ENCODE measurements at places on chromosomes 6 and 20.

- no peak for DNase-seq
Observed at GRCh38 chr20:45404438-45404837, 3.7 kb upstream of the DBNDD2 start.

DNA sequence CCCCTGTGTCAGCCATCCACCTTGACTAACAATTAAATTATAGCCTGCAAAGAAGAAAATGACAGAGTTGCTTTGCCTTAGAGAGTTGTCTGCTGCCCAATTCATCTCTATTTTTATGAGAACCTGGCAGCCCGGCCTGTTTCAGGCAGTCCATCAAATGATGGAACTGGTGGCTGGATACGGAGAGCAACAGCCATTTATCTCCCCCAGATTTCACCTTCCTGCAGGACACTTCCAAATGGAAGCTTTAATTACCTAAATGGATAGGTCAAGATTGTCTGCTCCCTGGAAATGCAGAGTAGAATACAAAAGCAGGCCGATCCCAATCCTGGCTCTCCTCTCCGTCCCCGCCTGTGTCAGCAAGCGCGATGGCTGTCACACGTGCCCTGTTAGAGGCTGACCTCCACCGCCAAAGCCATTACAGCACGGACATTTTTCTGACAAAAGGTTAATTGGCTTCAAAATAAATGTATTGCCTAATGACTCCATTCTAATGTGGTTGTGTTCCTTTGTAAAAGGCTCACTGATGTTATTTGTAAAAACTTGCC, 86.7 kb downstream of the PACRG start:
- no peak for DNase-seq

DNA sequence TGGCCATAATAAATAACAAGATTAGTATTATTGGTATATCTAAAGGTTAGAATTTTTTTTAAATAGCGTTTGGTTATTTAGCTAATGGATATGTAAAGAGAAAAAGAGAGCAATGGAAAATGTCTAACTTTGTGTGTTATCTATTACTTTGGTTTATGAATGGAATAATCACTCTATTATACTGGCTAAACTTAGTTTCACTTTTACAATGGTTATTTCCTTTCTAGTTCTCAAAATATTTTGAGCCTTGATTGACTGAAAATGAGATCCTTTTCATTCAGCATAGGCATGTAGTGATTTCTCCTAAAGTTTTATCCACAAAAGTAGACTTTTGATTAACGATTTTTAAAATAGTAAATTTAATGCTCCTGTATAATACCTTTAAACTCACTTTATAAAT, 51.6 kb upstream of the MLIP start:
- no peak for DNase-seq

- DNase-seq, result no peak
Observed at GRCh38 chr6:73258721-73259120, 4.3 kb downstream of the KHDC1 start.

DNA sequence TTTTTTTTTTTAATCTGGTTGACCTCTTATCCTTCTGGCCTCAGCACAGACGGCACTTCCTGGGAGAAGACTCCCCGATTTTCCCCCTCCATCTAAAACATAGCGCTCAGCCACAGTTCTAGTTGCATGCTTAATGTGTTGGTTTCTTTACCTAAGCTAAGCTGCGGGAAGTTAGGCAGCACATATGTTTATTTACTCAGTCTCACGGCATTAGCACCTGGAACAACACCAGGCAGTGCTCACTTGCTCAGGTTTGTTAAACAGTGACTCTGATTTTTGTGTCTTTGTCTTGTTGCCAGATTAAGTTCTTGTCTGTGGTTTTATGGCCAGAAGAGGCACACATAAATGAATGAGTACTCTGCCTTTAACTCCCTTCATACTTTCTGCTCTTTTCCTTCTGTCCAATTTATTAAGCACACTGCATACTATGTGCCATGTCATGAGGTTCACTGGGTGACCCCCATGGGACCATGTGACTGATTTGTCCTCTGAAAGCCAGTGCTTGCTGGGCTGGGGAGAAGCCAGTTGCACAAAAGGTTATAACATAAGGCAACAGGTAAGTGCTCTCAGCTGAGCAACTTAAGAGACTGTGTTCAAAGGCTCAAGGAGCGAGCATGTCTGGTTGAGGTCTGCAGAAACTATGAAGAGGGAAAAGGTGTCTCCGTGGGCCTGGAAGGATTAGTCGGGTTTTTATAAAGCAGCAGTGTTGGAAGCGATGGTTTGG, 93.6 kb downstream of the RPP40 start:
- no peak for DNase-seq

DNA sequence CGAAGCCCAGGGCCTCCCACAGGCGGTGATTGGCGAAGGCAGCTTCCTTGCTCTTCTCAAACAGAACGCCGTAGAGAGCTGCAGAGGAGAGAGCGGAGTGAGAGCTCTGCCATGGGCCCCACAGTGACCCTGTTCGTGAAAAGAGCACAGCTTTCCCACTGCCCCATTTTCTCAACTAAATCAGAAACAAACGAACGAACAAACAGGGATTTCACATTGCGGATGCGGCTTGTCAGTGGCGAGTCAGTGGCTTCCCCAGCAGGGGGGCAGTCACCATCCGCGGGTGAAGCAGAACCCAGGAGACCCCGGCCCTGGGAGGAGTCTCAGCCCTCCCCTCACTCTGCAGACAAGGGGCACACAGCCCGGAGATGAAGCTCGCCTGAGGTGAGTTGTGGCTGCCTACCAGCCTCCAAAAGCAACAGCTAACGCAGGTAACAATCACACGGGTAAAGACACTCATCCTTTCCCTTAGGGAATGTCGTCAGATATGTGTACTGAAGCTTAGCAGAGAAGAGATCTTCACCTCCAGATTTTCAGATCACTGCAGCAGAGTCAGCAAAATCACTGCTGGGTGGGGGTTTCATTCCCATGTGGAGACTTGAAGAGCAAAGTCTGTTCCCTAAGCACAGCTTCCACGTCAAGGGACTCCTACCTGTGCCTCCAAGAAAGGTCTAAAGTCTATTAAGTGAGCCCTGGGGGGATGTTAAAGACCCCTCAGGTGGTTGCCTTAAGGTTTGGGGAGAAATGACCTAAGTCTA, 51.2 kb upstream of the GPR31 start:
- no peak for DNase-seq

DNA sequence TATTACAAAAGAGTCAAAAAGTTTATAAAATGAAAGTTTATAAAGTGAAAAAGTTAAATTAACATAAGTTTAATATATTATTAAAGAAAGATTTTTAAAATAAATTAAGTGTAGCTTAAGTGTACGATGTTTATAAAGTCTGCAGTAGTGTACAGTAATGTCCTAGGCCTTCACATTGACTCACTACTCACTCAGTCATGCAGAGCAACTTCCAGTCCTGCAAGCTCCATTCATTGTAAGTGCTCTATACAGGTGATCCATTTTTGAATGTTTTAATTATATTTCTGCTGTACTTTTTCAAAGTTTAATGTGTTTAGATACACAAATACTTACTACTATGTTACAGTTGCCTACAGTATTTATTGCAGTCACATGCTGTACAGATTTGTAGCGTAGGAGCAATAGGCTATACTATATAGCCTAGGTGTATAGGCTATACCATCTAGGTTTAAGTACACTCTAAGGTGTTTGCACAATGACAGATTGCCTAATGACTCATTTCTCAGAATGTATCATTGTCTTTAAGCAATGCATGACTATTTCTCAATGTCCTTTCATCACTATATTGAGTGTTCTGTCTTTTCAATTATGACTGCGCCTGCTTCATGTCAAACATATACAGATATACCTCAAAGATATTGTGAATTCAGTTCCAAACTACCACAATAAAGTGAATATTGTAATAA, 1110.3 kb upstream of the MAP3K7 start:
- DNase-seq, result no peak

GRCh38 chr20:3651204-3651962, 11.8 kb downstream of the GFRA4 start:
- DNase-seq, result no peak

DNA sequence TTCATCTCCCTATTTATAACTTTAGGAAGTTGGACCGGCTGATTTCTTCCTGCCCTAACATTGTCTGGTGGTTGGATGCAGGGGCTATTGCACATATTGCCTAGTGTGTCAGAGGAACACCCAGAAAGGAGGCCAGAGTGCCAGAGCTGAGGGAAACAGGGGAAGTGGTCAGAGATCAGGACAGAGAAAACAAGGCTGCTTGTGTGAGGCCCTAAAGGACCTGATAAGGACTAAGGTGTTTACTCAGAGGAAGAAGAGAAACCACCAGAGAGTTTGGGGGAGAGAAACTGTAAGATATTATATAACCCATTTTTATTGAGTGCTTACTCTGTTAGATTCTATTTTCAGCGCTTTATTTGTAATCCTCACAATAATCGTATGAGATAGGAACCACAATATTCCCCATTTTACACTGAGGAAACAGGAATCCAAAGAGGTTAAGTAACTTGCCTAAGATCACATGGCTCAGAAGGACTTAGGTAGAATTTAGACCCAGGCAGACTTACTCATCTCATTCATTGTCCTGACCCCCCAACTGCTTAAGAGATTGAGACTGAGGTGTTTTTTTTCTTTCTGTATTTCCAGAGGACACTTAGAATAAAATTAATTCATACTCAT, 54.0 kb upstream of the REV3L start:
- peak; percentile 17 for DNase-seq

DNA sequence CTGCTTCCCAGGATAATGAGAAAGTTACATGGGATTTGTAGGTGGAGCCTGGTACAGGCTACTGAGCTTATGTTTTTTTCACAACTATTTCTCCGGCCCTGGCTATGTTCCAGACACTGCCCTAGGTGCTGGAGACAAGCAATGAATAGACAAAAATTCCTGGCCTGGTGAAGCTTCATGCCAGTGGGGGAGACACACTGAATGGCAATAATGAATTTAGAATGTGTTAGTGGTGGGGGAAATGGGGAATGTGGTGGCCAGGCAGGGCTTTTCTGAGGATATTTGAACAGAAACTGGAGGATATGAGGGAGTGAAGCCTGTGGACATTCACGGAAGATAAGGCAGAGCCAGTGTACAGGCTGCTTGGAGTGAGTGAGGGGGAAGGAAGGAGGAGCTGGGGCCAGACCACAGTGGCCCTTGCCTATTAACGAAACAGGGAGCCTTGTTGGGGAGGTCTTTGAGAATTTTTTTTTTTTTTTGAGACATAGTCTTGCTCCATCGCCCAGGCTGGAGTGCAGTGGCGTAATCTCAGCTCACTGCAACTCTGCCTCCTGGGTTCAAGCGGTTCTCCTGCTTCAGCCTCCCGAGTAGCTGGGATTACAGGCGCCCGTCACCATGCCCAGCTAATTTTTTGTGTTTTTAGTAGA, 6.6 kb downstream of the FOXS1 start:
- no peak for DNase-seq

GRCh38 chr6:157962601-157963302, 18.9 kb upstream of the SYNJ2 start:
- no peak for DNase-seq

DNA sequence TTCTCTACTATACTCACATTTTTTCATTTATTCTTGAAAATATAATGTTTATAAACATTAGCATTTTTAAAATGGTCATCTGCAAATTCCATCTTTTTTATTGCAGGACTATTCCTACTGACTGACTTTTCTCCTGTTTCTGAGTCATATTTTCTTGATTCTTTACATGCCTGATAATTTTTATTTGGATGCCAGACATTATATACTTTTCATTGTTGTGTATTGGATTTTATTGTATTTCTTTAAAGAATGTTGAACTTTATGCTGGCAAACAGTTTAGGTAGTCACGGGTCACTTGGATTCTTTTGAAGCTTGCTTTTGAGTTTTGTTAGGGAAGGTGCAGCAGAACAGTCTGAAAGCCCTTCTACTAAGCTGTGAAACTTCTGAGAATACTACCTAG, 403.2 kb downstream of the ARHGAP18 start:
- DNase-seq, result no peak

DNA sequence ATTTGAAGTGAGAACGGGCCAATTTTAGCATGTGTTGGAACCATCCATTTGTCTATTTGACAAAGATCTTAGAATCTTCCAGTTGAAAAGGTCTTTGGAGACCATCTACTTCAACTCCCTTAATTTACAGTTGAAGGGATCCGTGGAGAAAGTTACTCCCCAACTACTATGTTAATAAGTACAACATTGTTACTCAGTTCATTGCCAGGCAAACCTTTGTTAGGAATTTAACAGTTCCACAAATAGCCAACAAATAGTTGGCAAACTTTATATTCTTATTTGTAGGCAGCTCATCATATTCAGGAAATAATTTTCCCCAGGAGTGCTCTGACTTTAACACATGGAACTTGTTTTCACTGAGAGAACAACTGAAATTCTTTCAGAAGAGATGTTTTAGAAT, 81.0 kb upstream of the FLRT3 start:
- no peak for DNase-seq

- no peak for DNase-seq
Observed at GRCh38 chr6:17415321-17415720, 21.9 kb downstream of the CAP2 start.
